ENCODE measurements at places on chromosomes 4 and X.

GRCh38 chr4:7719354-7720174 lies 220.1 kb downstream of the AFAP1 start:
- DNase-seq = no peak

- no peak for DNase-seq
Observed at GRCh38 chr4:40915318-40916217, 165.8 kb downstream of the NSUN7 start.

DNA sequence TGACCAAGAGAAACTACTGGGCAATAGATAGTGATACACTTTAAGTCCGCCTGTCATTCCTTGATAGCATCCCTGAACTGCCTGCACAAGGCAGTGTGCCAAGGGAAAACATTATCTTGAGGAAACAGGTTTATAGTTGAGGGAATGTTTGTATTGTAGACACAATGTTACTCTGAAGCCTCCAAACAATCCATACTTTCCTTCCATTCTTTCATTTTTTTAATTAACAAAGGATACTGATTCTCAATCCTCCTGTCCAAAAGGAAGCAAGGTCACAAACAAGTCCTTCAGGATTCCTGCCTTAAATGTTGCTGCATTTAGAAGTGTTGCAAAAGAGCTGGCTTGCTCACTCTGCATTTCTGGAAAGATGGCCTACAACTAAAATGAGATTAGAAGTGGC lies 61.7 kb upstream of the PRSS48 start:
- no peak for DNase-seq

- no peak for DNase-seq
Observed at GRCh38 chr4:105128208-105128607, 18.5 kb upstream of the TET2 start.

- DNase-seq = no peak
Observed at GRCh38 chrX:154840856-154841255, 6.4 kb upstream of the SMIM9 start.

GRCh38 chrX:109654516-109655109 lies 29.6 kb upstream of the KCNE5 start:
- no peak for DNase-seq

DNA sequence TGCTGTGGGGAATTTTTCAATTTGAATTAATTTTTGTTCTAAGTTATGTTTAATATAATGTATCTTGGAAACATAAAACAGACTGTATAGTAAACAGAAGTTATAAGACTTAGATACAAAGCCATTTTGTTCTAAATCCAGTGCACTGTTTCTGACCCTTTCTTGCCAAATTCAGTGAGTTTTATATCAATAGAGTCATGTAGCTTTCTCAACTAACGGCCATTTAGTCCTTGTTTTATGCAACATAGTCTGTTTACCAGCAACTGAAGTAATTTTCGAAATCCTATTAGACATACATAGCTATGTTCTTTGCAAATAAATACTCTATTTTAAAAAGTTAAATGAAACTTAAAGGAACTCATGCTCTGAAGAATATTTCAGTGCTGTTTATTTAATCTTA lies 242.8 kb downstream of the ADGRL3 start:
- DNase-seq = no peak

- DNase-seq = no peak
Observed at GRCh38 chr4:57080781-57081650, 29.2 kb downstream of the IGFBP7 start.

- DNase-seq = no peak
Observed at GRCh38 chr4:134126955-134127354, 74.6 kb downstream of the PABPC4L start.

DNA sequence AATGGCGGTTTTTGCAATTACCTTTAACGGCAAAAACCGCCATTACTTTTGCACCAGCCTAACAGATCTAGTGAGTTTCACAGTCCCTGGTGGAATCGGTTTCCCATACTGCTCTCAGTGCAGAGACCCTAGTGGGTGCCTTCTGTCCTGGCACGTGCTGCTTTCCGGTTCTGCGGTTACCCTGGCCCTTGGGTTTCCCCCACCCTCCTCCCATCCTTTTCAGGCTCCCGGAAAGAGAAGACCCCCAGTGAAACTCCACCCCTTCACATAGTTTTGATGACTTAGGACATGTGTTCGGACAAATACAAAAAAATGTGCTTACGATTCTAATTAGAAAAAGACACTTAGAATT lies 36.9 kb downstream of the NLGN3 start:
- DNase-seq = no peak

DNA sequence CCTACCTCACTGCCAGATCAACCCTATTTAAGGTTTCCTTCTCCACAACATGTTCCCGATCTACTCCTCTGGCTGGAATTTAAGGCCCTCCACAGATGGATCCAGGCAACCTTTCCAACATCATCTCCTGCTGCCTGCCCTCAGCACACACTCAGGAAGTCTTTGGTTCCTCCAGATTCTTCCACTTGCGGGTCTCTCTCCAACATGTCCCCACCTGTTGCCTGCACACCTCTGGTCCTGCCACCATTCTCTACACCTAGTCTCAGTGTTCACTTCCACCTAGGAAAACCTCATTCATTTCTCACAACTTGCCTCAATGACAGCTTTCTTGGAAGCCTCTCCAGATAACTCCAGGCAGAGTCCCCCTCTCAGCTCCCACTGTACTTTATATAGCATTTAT lies 80.1 kb downstream of the RTL5 start:
- no peak for DNase-seq

DNA sequence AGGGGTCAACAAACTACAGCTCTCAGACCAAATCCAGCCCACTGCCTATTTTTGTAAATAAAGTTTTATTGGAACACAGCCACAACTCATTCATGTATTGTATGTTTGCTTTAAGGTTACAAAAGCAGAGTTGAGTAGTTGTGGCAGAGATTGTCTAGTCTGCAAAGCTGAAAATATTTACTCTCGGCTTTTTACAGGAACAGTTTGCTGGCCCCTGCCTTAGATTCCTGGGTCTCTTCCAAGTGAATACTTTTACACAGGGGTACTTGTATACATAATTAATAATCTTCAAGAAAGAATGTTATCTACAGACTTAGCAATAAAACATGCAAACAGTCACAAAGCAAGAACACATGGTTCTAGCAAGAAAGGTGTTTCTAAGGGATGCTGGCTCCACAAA lies 154.2 kb downstream of the AMELX start:
- no peak for DNase-seq

- no peak for DNase-seq
Observed at GRCh38 chr4:25142468-25142867, 17.8 kb downstream of the SEPSECS start.

- no peak for DNase-seq
Observed at GRCh38 chrX:74458736-74459135, 37.4 kb downstream of the SLC16A2 start.

DNA sequence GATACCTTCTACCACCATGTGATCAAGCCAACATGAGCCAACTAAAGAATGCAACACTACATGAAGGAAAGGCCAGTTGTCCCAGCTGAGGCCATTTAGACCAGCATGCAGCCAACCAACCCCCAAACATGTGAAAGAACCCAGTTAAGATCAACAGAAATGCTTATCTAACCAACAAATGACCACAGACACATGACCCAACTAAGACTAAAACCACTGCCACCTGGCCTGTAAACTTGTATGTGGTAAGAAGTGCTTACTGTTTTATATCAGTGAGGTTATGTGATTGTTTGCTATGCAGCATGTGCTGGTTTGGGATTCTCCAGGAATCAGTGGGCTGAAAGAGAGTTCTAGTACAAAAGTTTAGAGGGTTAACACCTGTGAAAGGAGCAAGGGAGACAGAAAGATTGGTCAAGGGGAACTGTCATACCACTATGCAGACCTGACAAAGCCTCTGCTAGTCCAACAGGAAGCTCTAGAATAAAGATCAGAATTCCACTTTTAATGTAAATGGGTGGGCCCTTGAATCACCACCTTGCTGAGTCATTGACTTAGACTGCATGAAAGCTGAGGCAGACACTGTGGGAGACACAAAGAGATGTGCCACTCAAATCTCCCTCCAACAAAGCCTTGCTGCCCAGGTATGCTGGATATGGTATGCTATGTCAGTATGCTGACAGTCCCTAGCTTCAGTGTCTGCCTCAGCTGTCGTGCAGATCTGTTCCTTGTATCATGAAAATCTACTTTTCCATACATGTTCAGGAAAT lies 6.1 kb upstream of the SH3D19 start:
- no peak for DNase-seq

- DNase-seq = no peak
Observed at GRCh38 chr4:26325191-26325590, 4.4 kb downstream of the RBPJ start.

DNA sequence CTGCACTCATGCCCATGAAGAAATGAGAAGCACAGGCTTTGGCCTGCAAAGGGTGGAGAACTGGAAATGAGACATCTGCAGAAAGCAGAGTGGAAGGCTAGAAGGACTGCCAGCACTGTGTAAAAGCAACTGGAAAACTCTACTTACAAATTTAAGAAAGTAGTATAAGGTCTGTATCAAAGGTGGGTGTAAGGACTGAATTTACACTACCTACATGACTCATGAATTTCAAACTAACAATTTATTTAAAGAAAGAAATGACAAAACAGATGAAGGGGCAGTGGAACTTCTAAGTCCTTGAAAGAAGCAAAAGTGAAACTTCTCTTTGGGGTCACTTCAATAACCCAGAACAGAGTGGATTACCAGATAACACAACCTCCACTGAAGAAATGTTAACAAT lies 71.2 kb downstream of the SLC10A7 start:
- no peak for DNase-seq

GRCh38 chrX:27186671-27187070 lies 276.5 kb downstream of the PPP4R3C start:
- DNase-seq = no peak

- DNase-seq = no peak
Observed at GRCh38 chrX:9875801-9876200, 89.6 kb downstream of the SHROOM2 start.

GRCh38 chr4:15577508-15577907 lies 77.6 kb downstream of the FBXL5 start:
- DNase-seq = no peak

- no peak for DNase-seq
Observed at GRCh38 chr4:86386817-86387415, 27.1 kb upstream of the MAPK10 start.

DNA sequence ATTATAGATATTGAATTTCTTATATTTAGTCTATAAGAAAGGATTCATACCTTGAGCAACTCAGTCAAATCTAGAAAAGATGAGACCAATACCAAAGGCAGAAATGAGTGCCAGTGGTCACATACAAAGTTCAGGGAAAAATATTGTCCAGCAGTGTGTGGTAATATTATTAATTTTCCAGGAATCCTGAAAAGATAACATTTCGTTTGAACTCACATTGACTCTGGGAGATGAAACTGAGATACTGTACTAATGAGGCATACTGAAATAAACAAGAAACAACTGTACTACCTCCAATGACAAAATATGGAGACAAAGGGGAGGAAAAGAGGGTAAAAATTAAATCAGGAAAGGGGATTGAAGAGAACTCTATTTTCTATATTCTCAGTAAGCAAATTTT lies 212.4 kb downstream of the TRAM1L1 start:
- DNase-seq = no peak

DNA sequence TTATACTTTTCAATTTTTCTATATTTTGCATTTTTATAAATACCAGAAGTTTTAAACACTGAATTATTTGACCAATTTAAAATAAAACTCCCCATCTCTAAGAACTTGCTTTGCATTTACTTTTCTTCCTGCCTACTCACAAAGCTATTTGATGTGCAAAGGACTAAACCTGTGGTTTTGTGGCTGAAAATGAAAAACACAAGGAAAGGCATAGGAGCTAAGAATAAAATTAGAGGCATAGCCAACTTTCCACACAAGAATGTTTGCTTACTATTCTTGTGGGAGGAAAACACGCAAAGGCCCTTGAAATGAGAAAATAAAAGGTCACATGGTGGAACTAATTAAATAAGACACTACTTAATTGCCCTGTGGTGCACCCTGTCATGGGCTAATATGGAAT lies 221.2 kb downstream of the KLHL13 start:
- DNase-seq = no peak

GRCh38 chrX:41045960-41046567 lies 39.2 kb upstream of the USP9X start:
- DNase-seq = no peak

DNA sequence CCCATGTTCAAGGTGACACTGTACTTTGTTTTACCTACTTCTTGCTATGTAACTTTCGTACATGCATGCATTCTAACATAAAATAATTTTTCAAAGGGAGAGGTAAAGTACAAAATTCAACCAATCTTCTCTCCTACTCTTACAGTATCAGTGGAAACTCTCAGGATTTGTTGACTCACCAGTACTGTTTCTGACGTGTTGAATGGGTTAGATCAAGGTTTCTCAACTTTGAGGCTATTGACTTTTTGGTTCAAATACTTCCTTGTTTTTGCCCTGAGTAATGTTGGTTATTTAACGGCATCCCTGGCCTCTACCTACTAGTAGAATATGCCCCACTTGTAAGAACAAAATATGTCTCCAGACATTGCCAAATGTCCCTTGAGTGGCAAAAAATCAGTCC lies 94.6 kb upstream of the SMAD1 start:
- no peak for DNase-seq

GRCh38 chr4:141346144-141346543 lies 125.4 kb downstream of the ZNF330 start:
- no peak for DNase-seq

GRCh38 chr4:117634716-117635115 lies 399.6 kb upstream of the NDST3 start:
- no peak for DNase-seq

- DNase-seq = no peak
Observed at GRCh38 chr4:141654098-141654497, 17.7 kb downstream of the IL15 start.

- no peak for DNase-seq
Observed at GRCh38 chr4:39205000-39205399, 22.7 kb downstream of the WDR19 start.

- DNase-seq = no peak
Observed at GRCh38 chrX:131739823-131740222, 195.9 kb downstream of the OR13H1 start.

- DNase-seq = no peak
Observed at GRCh38 chr4:71729856-71730255, 54.0 kb downstream of the GC start.

Measured in vagina (tissue), 2 donors.